ENCODE measurements at places on chromosomes 2 and 18.
A peak's percentile ranks its signal among the peaks of the same experiment; 100 is the strongest.

- peak; percentile 26 for DNase-seq
These were observed 17.2 kb downstream of the GPC1 start for GRCh38 chr2:240452462-240453256.

DNA sequence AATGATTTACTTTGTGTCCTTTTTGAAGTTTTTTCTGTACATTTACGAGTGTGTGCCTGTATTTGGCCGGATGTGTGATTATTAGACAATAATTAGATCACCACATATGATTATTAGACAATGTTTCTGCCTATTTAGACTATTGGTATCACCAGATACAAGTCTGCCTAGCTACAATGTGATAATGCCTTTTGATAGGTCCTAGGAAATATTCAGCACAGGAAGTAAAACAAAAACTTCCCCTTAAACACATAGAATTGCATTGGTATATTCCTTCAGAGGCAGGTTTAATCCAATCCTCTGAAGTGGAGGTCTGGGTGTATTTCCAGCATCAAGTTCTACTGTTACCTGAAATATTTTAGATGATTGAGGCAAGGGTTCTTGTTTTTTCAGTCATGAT, 275.1 kb downstream of the TGIF1 start:
- no peak for DNase-seq

GRCh38 chr2:224268441-224268840, 133.5 kb downstream of the FAM124B start:
- DNase-seq: no peak

DNA sequence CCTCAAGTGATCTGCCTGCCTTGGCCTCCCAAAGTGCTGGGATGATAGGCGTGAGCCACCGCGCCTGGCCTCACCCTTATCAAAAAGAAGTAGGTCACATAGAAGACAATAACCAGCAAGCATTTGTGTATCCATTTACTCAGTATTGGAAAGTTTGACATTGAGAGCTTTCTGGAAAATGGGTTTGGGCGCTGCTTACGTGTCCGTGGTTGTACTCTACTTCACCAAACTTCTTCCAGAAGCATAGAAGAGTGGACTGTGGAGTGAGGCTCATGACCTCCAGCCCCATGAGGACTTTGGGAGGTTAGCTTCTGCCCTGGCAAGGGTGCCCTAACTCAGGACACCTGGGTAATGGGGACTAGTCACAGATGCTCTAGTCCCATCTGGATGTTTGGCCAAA, 3.7 kb upstream of the ODC1 start:
- DNase-seq: no peak

GRCh38 chr2:189580241-189580651, 340 bp downstream of the SLC40A1 start:
- peak; percentile 33 for DNase-seq
